Myometrial cell (primary cell): ENCODE measurements at places on chromosomes 5 and 9. TPM values are rescaled to one million over a fixed set of nuclear protein-coding genes. Genes with fewer than 3 reads are reported as not detected.

Gene JAKMIP2
- 5.2 and 8.3 TPM in 2 replicates for total RNA-seq

Gene SLC6A19
- not detected in 2 replicates for total RNA-seq

Gene ADAMTS13
- total RNA-seq = 0.86 and 0.89 TPM in 2 replicates

Gene PPIC
- 37.5 and 39.9 TPM in 2 replicates for total RNA-seq

Gene GPR151
- total RNA-seq = not detected in 2 replicates

Gene NEUROG1
- not detected in 2 replicates for total RNA-seq

Gene IRX2
- 0.18 and 1.4 TPM in 2 replicates for total RNA-seq
